ENCODE measurements at places on chromosomes 6 and 20.

DNA sequence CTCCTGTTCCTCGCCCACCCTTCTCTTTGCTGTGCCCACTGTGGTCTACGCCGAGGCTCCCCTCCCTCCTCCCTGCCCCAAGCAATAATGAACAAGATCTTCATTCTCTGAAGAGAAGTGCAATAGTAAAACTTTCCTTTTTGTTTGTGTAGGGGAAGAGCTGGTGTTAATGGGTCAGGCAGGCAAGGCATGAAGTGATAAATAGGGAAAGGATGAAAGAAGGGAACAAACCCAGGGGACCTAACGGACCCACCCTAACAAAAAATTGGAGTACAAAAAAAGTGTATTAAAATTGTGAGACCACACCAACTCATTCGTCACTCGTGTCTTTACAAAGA is 66.9 kb downstream of the ZBTB2 start:
- no peak for DNase-seq

DNA sequence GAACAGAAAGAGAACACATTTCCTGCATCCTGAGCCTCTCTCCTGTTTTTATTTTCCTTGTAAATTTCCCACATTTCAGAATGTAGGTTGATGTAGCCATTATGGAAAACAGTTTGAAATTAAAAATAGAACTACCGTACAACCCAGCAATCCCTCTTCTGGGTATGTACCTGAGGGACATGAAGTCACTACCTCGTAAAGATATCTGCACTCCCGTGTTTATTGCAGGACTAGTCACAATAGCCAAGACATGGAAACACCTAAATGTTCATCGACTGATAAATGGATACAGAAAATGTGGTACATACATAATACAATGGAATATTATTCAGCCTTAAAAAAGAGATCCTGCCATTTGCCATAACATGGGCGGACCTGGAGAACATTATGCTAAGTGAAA is 72.0 kb upstream of the JAG1 start:
- no peak for DNase-seq

- DNase-seq: no peak
These were observed 426.5 kb downstream of the CD83 start for GRCh38 chr6:14543971-14544585.

DNA sequence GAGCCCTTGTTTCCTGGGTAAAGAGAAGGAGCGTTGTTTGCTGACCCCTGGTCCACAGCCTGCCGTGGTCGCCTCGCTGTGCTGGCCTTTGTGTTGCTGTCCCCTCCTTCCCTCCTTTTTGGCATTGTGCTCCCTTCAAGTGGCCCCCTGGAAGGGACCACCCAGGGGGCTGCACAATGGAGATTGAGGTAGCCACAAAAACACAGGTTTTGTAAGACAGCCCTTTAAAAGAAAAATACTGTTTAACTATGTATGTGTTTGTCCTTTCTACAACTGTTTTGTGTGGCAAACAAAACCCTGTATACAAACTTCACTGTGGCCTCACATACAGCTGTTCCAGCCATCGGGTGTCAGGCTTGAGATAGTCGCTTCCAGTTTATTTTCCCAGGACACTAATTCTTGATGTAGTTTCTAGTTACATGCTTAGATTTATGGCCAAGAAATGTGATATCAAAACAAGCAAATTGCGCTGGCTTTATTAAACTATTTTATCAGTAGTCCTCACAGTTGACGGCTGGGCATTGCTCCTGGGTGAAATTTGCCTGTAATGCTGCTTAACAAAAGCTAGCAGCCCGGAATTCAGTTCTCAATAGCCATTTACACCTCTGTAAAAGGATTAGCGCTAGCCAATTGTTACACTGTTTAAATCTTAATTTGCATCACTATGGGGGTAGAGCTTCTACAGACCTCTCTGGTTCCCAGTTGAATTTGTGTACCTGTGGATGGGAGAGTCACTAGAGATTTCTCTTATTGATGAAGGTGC is 64.1 kb downstream of the KIZ start:
- DNase-seq: no peak

- DNase-seq: no peak
These were observed 56.6 kb upstream of the SAMHD1 start for GRCh38 chr20:37007898-37008649.

All from activated CD4-positive, alpha-beta T cell treated with anti-CD3 and anti-CD28 coated beads, Interleukin-2, amount 50 U/mL, for 24 hours (primary cell).